Keratinocyte (primary cell): ENCODE measurements at places on chromosomes 1 and 21. TPM values are rescaled to one million over a fixed set of nuclear protein-coding genes. Genes with fewer than 3 reads are reported as not detected.

DNA sequence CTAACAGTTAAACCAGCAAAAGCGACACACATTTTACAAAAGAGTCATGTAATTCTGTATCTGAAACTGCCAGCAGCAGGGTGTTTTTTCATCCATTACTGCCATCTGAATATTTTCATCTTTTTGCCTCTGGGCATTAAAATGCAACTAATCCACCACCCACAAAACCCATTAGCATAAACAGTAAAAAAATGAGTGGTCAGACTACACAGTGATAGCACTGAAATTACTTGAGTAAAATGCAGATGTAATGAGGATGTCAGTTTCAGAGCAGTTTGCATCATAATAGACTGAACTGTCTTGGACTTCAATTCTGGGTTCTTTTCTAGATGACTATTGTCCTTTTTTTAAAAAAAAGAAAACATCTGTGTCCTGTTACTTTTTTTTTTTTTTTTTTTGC, 132.3 kb downstream of the GABPA start:
- DNase-seq, result no peak

DNA sequence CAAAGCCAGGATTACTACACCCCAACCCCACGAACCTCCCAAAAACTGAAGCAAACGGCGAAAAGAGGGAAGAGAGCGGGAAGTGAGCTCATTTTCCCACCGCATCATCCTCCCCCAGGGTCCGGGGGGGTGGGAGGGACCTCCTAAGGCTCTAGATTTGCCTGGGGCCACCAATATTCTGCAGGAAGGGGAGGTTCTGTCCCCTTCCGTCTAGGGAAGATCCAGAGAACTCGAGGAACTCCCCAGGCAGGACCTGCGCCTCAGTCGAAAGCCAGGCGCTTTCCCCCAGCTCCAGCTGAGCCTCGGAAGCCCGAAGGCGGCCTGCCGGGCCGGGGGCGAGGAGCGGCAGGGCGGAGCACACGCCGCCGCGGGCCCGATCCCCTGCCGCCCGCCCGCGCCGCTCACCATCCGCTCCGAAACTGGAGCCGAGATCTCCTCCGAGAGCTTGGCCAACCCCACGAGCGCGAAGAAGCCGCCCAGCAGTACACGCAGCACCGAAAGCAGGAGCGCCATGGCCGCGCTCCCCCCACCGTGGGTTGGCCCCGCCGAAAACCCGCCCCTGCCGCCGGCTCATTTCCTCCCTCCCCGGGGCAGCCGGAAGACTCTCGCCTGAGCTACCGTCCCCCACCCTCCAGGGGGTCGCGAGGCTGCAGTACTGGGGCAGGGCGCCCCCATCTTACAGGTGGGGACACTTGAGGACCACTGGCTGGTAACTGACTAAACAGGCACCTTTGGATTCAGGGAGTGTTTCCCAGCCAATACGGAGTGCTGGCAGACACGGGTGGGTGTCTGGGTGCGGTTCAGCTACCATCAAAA, at the start of gene TMEM35B:
TMEM35B (minus strand) TSS at position 555 of the 816 bp plus-strand sequence; CDS start at position 513, 42 bp downstream.
- DNase-seq, result no peak

GRCh38 chr1:235943581-235944114, 76.9 kb upstream of the LYST start:
- DNase-seq, result peak; percentile 70

GRCh38 chr1:221862971-221863370, 121.1 kb upstream of the DUSP10 start:
- no peak for DNase-seq

The UMODL1 gene
- polyA plus RNA-seq, result 0.03 TPM in 1 of 3 replicates, not detected in the others
